ENCODE measurements at places on chromosomes 7 and 10.

DNA sequence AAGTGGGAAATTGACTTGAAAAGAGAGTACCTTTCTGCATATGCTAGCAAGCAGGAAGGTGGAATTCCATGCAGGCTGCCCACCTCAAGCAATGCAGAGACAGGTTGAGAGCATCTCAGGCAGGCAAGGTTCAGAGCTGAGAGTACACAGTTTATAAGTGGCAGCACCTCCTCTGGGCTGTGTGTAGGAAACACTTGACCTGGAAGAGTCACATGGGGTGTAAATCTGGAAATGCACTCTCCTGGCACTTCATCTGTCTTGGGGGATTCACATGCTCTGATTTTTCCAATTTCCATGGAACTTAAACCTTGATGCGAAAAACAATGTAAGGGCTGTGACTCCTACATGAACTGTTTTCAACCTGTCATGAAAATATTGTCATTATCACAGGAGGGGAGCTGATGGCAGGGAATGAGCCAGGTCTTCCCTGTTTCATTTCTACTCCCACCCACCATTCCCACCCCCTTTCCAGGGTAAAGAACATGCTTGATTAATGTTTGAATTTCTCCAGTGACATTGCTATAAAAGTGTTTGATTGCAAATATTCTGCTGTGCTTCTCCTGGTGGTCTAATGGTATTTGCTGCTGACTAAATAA, 328.3 kb downstream of the BICC1 start:
- no peak for DNase-seq

GRCh38 chr7:116772926-116773749, 89.2 kb upstream of the CAPZA2 start:
- no peak for DNase-seq

DNA sequence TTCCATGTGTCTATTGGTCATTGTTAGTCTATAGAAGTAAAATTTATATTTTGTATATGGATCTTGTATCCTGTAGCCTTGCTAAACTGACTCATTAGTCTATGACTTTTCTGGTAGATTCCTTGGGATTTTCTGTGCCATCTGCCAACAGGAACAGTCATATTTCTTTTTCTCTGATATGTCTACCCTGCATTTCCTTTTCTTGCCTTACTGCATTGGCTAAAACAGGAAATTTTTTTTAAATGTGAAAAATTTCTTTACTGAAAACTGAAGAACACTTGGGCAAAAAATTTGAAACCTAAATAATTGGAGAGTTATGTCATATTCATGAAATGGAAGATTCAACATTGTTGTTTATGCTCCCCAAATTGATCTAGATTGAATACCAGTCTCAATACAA, 67.5 kb downstream of the AMZ1 start:
- DNase-seq, result no peak

- no peak for DNase-seq
These were observed 25.4 kb upstream of the USP6NL start for GRCh38 chr10:11636697-11637303.

DNA sequence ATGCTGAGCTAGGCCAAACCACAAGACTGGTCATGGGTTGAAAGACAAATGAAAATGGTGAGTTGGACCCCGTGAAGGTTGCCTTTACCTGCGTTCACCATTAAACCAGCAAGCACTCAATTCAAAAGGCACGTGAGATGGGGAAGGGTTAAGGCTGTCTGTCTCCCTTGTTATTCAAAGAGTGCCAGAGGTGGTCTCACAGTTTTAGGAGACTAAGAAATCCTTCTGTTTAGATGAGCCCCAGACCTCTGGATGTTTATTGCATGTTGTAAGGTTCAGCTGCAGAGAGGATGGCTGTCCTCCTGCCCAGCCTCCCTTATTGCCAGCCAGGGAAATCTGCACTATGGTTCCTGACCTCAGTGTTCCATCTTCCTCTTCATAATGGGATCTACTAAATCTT, 498.0 kb upstream of the CELF2 start:
- DNase-seq, result no peak

DNA sequence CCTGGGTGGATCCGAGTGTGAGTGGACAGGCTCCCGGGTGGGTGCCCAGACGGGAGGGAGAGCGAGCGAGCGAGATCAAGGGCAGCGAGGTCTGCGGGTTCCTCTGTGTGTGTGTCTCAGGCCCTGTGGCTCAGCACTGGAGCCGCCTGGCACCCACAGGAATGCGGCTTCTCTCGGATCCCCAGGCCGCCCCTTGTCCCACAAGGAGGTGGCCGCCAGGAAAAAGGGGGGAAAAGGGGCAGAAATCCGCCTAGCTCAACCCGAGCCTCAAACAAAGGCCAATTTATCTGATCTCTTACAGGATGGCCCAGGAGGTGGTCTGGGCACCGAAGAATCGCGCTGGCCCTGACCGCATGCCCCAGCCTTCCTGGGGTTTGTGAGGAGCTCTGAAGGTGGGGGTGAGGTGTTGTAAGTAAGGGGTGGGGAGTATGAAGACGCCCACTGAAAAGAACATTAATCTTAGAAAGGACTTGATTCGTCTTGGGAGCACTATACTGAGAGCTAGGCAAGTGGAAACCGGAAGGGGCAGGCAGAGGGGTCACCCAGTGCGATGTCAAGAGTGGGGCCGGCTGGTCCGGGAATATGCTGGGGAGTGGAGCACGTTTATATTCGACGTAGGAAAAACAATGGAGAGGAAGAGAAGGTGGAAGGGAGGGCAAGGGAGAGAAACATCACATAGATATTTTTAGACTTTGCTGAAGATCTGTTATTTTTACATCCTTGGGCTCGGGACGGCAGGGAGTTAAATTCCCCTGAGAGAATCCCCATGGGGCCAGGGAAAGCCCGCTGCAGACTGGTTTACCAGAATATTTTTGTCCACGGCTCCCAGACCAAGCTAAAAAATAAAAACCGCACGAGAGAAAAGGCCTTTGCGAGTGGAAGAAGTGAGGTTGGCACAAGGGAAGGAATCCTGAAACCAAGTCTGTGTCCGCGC, 7.2 kb downstream of the DLX5 start:
- no peak for DNase-seq

DNA sequence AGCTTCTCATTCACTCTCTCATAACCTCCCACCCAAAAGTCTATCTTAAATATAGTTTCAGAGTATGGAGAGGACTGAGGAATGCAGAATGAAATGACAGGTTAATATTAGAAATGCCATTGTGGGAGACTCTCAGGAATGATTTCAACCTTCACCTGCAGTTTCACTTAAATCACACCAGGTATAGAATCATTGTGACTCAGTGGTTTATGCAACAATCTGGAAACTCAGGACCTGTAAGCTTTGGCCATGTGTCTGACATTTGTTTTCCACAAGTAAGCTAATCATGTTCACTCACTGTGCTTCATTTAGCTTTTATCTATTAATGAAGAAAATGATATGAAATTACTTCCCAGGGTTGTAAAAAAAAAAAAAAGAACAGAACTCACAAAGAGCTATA, 8.7 kb upstream of the PTPN12 start:
- DNase-seq, result no peak
